LHCN-M2 (cell line): ENCODE measurements at places on chromosomes 7 and 10. TPM values are rescaled to one million over a fixed set of nuclear protein-coding genes. Genes with fewer than 3 reads are reported as not detected.

DNA sequence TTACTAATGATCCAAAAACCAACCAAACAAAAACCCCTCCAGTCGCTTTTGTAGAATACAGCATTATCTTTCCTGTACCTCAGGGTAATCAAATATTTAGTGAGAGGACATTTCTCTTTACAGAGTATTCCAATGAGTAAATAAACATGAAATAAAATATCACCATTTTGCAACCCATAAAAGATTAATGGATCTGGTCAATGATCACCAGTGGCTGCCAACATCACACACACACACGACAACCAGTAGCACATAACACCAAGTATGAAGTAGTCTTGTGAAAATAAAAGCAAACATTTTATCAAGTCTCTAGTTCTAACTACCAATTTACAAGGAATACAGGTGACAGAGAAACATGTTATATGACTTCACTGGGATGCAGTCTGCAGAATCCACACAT is 188.6 kb upstream of the IMMP2L start:
- DNase-seq: no peak

DNA sequence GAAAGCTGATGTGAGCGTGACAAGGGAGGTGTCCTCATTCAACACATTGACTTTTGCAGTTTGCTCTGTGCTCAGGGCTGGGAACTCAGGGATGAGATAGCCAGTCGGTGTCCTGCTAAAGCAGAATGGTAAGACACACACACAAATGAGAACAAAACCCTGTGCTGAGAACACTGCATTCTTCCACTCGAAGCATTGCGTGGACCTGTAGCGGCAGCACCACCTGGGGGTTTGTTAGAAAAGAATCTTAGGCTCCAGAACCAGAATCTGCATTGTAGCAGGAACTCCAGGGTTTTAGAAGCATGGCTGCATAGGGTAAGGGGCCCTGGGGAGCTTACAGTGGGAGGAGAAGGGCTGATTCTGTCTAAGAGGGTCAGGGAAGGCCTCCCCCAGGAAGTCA is 21.5 kb upstream of the OGDHL start:
- no peak for DNase-seq

DNA sequence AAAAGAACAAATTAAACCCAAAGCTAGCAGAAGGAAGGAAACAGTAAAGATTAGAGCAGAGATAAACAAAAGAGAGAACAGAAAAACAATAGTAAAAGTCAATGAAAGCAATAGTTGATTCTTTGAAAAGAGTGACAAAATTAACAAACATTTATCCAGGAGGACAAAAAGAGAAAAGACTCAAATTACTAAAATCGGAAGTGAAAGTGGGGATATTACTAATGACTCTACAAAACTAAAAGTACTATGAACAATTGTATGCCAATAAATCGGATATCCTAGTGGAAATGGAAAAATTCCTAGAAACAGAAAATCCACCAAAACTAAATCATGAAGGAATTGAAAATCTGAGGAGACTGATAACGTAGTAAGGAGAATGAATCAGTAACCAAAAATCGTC is 96.3 kb downstream of the SNX13 start:
- DNase-seq: no peak

DNA sequence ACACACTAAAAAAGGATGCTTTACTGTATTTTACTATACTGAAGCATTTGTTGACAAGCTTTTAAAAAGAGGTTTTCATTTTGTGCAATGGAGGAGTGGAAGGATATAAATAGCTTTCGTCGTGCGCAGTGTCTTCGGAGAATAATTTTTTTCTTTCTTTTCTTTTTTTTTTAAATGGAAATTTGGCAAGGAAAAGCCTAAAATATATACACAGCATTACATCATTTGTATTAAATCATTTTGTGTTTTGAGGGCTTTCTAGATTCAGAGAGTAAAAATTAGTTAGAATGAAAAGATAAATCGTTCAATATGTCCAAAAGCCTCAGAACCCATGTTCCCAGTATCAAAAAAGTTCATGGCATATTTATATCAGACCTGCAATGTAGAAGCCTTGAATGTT is 150.2 kb upstream of the FERD3L start:
- no peak for DNase-seq

GRCh38 chr10:71747551-71748523 is 25.5 kb downstream of the VSIR start:
- DNase-seq: no peak

GRCh38 chr7:66837007-66837406 is 84.0 kb upstream of the TMEM248 start:
- DNase-seq: peak; percentile 46

DNA sequence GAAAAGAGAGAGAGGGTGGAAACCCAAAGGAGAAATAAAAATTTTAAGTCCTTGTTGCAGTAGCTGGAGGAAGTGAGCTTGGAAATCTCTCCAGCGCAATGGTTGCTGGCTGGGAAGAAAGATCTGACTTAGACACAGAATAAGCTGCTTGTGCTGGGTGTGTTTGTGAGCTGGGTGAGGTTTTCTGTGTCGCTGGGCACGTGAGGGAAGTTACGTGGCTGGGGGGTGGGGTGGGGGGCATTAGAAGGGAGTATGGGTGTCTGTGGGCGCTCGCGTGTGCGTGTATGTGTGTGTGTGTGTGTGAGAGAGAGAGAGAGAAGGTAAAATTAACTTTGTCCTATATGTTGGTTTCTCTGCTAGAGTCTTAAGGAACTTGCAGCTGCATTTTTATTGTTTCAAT is 11.6 kb downstream of the TCF7L2 start:
- DNase-seq: no peak

DNA sequence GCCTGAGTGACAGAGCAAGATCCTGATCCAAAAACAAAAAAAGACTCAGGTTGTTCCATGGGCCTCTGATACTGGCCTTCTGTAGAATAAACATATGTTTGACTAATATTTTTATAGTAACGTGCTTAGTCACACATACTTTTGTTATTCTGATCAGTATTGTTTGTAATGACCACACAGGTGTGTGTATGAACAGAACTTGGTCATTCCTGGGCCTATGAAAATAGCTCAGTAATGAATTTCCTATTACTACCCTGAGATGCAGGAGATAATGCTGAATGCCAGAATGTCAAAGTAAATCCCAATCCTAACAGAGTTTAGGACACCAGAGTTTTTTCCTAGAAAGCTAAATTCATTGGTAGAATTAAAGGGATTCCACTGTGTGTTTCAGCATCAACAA is 108.7 kb downstream of the DOCK4 start:
- no peak for DNase-seq

- DNase-seq: no peak
Observed at GRCh38 chr7:130945411-130945811, 211.4 kb upstream of the KLF14 start.

GRCh38 chr10:1824928-1825327 is 87.6 kb upstream of the ADARB2 start:
- no peak for DNase-seq

- peak; percentile 71 for DNase-seq
Observed at GRCh38 chr7:127683776-127684681, 32.0 kb downstream of the SND1 start.

- no peak for DNase-seq
Observed at GRCh38 chr7:136526408-136527105, 341.9 kb upstream of the CHRM2 start.

DNA sequence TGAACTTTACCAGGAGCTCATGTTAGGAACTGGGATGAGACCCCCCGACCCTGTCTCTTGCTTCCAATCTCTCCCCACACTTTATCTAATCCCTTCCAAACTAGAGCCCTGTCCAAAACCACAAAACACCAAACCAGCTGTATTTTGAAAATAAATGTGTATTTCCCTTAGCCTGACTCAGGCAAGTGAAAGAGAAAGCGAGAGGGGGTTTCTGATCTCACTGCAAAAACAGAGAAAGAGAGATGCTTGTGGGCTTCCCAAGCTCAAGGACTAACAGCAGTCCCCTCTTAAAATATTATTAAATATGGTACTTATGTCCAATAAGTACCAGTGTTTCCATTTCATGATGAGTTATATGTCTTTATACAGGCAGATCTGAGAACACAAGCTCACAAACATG is 122.0 kb downstream of the AGMO start:
- DNase-seq: peak; percentile 8

DNA sequence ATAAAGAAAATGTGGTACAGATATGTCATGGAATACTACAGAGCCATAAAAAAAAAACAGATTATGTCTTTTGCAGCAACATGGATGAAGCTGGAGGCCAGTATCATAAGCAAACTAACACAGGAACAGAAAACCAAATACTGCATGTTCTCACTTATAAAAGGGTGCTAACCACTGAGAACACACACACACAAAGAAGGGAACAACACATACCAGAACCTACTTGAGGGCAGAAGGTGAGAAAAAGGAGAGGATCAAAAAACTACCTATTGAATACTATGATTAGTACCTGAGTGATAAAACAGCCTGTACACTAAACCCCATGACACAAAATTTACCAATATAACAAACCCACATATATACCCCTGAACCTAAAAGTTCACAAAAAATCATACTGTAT is 144.6 kb downstream of the TPK1 start:
- no peak for DNase-seq

GRCh38 chr10:90432866-90433265 is 425.0 kb downstream of the HTR7 start:
- no peak for DNase-seq

The TMEM236 gene
- total RNA-seq: under 0.01 TPM in 2 replicates

The ZNF786 gene
- 6.3 TPM in 2 replicates for total RNA-seq

The WDR37 gene
- 13.6 and 17.5 TPM in 2 replicates for total RNA-seq

The NPC1L1 gene
- not detected in 2 replicates for total RNA-seq

The CABCOCO1 gene
- 0.40 TPM in 1 of 2 replicates, not detected in the other for total RNA-seq

The FFAR4 gene
- not detected in 2 replicates for total RNA-seq

The MBLAC1 gene
- 1.9 and 5.9 TPM in 2 replicates for total RNA-seq

The CTBP2 gene
- total RNA-seq: 51.1 and 51.9 TPM in 2 replicates
